ENCODE measurements at places on chromosomes 12 and 14. TPM values are rescaled to one million over a fixed set of nuclear protein-coding genes. Genes with fewer than 3 reads are reported as not detected.

The USP44 gene
- total RNA-seq: 3.2 TPM

The RBP5 gene
- total RNA-seq: not detected

The SLC7A7 gene
- 0.46 TPM for total RNA-seq

DNA sequence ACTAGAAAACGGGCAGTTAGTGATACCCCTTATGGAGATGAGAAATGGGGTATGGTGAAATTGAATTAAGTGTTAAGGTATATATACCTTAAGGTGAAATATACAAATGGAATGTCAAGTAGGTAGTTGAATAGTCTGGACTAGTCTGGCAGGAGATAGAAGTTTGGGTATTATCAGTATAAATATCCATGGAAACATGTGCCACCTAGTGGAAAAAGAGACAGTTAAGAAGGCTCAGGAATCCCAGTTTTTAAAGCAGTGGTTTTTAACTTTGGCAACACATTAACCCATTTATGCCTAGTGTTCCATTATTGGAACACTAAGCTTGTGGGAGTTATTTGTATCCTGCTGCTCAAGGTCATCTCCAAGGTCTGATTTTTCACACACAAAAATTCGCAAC, 38.6 kb upstream of the TPH2 start:
- DNase-seq: no peak

- no peak for DNase-seq
Observed at GRCh38 chr14:35159742-35160409, 37.5 kb downstream of the PRORP start.

- no peak for DNase-seq
Observed at GRCh38 chr14:51674294-51675002, 22.7 kb downstream of the FRMD6 start.

GRCh38 chr14:94113490-94113889, 3.0 kb downstream of the IFI27 start:
- no peak for DNase-seq

DNA sequence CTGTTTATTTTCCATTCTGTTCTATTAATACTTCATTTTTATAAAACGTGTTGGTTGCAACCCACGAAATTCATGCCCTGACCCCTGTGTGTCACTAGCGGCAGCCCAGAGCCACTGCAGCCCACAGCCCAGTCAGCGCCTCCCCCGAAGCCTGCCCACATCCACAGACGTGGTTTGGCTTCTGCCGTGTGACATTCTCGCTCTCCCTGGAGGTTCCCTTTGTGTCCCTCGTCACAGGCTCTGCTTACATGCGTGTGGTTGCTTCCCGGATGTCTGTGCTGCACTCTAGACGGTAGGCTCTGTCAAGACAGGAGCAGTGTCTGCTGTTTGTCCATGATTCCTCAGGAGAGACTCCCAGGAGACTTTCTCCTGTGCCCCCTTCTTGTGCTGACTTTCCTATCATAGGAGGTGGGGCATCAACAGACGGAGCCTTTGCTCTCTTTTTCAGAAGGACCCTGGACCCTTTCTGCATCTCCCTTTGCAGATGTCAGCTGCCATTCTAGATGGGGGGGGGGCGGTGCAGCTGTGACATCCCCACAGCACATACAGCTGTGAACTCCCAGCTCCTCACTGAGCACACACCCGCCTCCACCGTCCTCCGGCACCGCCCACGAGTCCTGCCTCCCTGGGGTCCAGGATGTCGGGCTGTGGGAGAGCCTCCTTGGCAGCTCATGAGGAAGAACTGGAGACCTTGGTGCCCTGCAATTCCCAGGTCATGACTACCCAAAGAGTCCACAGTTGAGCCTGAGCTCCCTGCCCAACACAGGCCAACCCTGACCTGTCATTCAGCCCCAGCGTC, 36.8 kb upstream of the PIWIL1 start:
- DNase-seq: no peak

DNA sequence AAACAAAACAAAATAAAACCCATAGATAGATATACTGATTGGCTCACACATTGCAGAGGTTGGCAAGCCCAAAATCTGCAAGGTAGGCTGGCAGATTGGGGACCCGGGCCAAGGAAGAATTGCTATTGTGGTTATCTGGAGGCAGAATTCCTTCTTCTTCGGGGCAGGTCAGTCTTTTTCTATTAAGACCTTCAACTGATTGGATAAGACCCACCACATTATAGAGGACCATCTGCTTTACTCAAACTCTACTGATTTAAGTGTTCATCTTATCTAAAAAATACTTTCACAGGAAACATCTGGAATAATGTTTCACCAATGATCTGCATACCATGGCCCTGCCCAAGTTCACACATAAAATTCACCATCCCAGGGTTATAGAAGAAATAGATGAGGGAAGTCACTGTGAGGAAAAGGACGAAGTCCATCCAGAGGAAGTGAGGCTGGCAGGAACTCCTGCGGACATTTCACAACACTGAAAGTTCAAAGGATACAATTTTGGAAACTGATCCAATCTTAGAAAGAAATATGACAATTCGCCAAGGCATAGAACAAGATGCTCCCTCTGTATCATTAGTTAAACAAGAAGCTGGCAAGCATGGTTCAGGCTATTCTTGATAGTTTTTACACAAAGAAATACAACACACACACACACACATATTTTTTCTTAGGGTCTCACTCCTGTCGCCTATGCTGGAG, 127.6 kb upstream of the MED13L start:
- no peak for DNase-seq

The KRT75 gene
- total RNA-seq: not detected

DNA sequence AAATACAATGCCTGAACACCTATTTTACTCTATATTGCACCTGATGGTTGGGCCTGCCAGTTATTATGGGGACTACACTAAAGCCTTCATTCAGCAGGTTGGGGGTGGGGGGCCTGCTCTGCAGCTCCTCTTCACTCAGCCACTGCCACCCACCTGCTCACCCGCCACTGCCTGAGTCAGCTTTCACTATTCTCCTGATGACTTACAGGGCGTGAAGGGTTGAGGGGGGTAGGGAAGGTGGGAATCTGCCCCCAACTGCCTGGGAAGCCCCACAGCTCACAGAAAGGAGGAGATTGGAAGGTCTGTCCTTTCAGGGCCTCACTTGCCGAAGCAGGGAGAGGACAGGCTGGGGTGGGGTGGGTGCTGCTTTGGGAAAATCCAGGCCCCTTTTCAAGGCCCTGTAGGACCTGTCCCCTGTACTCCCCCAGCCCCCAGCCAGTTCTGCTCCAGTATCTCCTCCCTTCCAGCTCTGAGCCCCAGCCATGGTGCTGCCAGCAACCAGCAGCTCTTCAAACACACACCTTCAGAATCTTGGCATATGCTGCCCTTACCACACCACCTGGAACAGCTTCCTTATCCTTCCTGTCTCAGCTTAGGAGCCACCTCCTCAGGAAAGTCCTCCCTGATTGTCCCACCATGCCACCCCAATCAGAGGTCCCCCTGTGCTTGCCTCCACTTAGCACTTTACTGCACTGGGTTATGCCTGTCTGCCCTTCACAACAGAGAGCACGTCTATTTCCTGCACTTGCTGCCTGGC, 33.1 kb downstream of the IRF2BPL start:
- DNase-seq: no peak

The DPPA3 gene
- not detected for total RNA-seq

- no peak for DNase-seq
Observed at GRCh38 chr14:43132441-43132840, 1374.6 kb downstream of the FSCB start.

The GLIPR1L2 gene
- total RNA-seq: 0.66 TPM

GRCh38 chr12:54428050-54429013, 9.3 kb upstream of the ITGA5 start:
- no peak for DNase-seq

GRCh38 chr12:52964556-52965336, 15.8 kb downstream of the KRT18 start:
- no peak for DNase-seq

- DNase-seq: no peak
Observed at GRCh38 chr12:85310456-85311076, 30.5 kb downstream of the ALX1 start.

Data from activated naive CD4-positive, alpha-beta T cell treated with anti-CD3 and anti-CD28 coated beads, Interleukin-2, amount 50 U/mL, for 72 hours (primary cell).